Brain microvascular endothelial cell (primary cell): ENCODE measurements at places on chromosomes 11 and 22.
A peak's percentile ranks its signal among the peaks of the same experiment; 100 is the strongest.

DNA sequence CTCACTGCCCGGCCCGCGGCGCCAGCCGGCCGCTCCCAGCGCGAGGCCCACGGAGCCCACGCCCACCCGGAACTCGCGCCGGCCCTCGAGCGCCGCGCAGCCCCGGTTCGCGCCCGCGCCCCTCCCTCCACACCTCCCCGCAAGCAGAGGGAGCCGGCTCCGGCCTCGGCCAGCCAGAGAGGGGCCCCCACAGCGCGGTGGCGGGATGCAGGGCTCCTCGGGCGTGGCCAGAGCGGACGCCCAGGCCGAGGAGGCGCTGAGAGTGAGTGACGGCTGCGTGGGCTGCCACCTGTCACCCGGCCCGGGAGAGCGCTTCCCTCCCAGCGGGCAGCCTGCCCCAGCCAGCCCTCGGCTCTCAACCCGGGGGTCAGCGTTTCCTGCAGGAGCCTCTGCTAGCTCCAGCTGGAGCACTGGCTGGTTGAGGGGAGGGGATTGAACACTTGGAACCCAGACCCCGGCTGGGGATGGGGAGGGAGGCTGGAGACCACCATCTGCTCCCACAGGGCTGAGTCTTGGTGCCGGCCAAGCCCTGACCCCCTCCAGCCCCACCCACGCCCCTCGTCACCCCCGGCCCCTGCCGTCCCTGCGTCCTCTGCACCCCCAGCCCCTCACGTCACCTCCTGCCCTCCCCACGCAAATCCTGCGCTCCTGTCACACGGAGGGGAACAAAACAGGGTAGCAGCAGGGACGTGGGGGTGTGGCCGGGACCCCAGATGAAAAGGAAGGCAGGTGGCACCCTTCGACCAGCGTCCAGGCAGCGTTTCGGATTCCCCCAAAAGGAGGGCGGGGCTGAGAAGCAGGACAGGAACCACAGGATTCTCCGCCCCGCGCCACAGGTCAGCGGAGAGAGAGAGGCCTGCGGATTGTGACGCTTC, 157.0 kb downstream of the BRD1 start:
- no peak for DNase-seq

DNA sequence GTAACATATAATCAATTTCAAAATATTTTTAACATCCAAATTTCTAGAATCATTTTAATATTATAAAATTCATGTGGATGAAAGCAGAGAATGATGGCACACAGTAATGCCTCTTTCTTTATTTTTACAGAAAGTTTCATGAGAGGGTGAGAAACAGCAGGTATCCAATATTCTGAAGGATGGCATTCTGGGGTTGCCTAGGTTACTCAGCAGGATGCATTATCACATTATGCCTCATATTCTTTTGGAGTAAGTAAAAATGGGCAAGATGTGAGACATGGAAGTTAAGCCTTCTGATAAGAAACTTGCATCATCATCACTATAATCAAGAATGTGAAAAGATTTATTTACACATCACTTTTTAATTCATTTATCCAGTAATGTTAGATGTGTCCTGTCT, 148.7 kb upstream of the PGR start:
- no peak for DNase-seq

GRCh38 chr11:59551659-59552521, 40.6 kb downstream of the OR4D9 start:
- DNase-seq = peak; percentile 81

GRCh38 chr22:37552524-37553163, 7.6 kb upstream of the CDC42EP1 start:
- no peak for DNase-seq

GRCh38 chr11:105224482-105225253, 85.1 kb upstream of the CARD18 start:
- no peak for DNase-seq

- no peak for DNase-seq
These were observed 624.4 kb downstream of the BRD1 start for GRCh38 chr22:49203091-49203858.

- no peak for DNase-seq
These were observed 558 bp downstream of the TSPAN4 start for GRCh38 chr11:843086-843734.

DNA sequence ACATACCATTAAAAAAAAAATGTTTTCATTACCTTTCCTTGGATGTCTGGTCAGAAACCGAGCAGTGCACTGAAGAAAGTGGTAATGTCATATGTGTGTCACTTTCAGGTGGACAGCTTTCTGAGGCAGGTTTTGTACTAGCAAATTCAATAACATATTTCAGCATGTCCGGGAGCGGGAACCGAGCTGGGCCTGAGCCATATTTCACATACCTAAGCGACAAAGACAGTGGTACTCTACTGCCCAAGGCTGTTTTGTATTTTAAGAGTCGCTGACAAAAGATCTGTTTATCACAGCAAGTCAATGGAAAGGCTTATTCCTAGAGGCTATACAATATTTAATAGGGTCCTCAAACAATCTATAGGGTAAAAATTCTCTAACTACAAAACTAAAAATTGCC, 38.0 kb downstream of the CLDN25 start:
- no peak for DNase-seq

GRCh38 chr11:3709977-3710376, 38.8 kb upstream of the CHRNA10 start:
- no peak for DNase-seq

- peak; percentile 6 for DNase-seq
These were observed 112.1 kb upstream of the DRD2 start for GRCh38 chr11:113587308-113587739.

- DNase-seq = no peak
These were observed 1280.6 kb upstream of the CNTN5 start for GRCh38 chr11:97739932-97740800.

- DNase-seq = no peak
These were observed 978 bp upstream of the ANKRD13D start for GRCh38 chr11:67288198-67288451.

DNA sequence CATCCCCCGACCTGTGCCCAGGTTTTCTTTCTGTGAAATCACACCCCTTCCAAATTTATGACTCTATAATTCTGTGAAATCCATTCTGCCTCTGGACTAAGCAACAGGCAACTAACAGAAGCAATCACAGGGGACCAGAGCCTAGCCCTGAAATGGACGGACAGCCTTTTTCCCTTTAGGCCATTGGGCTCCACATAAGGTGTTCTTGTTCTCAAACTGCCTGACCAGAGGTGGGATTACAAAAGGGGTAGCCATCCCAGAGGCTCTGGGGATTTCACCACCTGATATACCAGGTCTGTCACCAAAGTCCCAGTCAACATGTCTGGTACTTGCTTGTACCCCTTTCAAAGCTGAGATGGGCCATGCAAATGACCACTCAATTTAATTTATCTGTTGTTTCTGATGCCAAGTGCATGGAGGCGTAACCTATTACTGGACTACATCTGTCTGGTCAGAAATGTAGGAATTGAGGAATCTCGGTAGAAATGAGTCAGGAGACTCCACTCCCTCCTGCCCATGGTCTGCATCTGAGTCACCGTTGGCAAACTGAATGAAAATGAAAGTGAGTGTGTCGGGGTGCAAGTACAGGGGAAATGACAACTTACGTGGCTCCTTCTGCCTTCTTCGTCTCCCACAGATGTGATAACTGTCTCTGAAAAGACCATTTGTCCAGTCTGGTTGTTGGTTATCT, 10.2 kb downstream of the DKK3 start:
- peak; percentile 83 for DNase-seq

DNA sequence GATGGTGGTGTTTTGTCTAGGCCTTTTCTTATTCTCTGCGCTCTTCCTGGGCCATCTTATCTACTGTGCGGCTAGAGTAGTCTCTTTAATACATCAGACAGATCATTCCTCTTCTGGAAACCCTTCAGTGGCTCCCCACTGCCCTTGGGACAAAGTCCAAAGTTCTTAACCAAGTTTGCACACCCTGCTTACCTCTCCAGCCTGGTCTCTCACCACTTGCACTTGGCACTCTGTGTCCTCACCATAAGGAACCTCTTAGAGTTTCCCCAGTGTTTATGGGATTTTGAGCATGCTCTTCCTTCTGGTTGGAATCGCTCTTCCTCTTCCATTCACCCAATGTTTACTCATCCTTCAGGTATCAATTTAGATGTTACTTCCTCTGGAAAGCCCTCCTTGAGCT, 5.2 kb upstream of the SPTBN2 start:
- DNase-seq = no peak

DNA sequence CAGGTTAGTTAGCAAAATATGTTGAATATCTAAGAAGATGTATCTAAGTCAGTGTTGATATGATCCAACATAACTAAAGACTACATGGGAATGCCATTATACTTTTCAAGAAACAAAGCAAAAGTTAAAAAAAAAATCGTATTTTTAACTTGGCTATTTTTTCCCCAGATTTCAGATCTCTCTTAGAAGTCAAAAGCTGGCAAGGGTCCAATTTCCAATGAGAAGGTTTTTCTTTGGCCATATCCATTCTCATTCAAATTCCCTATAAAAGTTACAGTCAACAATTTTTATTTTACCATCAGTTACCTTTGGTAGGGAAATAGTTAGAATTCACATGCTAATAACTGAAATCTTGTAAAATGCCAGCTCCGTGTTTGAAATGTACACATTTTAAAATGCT, 70.5 kb upstream of the FAT3 start:
- no peak for DNase-seq

- DNase-seq = no peak
These were observed 266.4 kb upstream of the NCAM1 start for GRCh38 chr11:112694813-112695212.

DNA sequence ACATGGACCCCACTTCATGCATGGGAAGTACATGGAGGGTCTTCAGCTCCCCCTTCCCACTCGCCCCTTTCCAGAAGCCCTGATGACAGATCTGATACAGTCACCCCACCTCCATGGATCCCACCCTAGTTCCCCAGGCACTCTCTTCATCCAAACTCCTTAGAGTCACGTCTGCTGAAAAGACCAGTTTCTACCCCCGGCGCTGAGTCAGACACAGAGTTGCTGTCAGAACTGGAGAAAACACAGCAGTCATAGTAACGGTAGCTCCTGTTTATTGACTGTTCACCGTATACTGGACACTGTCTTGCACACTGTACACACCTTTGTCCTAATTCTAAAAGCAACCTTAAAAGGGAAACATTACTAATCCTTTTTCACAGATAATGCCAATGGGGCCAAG, 29.1 kb downstream of the DRD2 start:
- peak; percentile 14 for DNase-seq
